CD8-positive, alpha-beta T cell (primary cell): ENCODE measurements at places on chromosomes 2 and 18.
A peak's percentile ranks its signal among the peaks of the same experiment; 100 is the strongest.

- DNase-seq = no peak
Observed at GRCh38 chr2:149800624-149801542, 213.3 kb upstream of the MMADHC start.

DNA sequence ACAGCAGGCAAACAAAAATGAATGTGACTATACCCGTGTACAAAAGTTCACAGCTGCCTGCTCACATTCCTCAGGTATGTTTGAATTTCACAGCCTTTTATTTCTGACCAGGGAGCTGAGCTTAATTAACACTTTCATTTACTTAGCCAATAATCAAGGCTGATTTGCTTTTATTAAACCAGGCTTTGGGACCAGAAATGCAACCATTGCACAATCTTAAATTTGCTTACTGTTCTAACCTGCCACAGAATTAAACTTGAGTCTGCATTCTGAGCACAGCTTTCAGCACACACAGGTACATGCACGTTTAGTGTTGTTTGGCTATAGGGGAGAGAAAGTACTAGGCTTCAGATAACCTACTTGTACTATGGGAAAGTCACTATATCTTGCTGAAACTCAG lies 372.4 kb upstream of the ATP5MC3 start:
- no peak for DNase-seq

DNA sequence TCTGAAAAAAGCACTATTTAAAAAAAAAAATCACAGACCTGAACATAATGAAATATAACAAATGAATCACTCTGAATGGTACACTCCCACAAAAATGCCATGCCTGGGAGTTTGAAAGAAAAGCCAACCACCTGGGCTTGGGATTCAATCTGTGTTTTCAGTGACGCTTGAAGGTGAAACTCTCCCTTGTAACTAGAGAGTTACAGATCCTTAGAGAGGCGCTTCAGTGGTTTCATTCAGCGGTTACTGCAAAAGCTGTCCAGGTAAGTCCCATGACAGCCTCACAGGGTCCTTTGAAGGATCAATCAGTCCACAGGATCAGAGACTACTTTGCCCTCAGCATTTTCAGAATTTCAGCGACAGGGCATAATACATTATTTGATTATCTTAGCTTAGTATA lies 627.3 kb downstream of the IRS1 start:
- DNase-seq = no peak

- DNase-seq = peak; percentile 85
Observed at GRCh38 chr2:68385220-68385906, 20.3 kb downstream of the PLEK start.

- DNase-seq = no peak
Observed at GRCh38 chr2:134713606-134714005, 5.2 kb downstream of the TMEM163 start.

DNA sequence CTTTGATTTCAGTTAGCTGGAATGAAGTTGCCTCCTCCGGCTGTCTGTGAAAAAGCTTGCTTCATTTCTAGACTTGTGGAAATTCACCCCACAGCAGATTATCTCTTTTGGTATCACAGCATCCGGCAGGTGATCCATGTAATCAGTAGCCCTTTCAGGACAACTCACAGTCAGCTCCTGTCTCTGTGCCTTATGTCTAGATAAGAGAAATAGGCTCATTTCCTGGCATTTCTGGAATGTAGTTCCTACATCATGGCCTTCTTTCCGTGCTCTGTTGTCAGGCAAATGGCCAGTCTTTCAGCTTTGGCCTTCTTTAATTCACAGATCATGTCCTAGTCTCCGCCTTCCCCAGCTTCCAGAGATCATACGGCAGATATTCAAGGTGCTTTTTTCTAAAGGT lies 455.4 kb downstream of the NUP35 start:
- no peak for DNase-seq

DNA sequence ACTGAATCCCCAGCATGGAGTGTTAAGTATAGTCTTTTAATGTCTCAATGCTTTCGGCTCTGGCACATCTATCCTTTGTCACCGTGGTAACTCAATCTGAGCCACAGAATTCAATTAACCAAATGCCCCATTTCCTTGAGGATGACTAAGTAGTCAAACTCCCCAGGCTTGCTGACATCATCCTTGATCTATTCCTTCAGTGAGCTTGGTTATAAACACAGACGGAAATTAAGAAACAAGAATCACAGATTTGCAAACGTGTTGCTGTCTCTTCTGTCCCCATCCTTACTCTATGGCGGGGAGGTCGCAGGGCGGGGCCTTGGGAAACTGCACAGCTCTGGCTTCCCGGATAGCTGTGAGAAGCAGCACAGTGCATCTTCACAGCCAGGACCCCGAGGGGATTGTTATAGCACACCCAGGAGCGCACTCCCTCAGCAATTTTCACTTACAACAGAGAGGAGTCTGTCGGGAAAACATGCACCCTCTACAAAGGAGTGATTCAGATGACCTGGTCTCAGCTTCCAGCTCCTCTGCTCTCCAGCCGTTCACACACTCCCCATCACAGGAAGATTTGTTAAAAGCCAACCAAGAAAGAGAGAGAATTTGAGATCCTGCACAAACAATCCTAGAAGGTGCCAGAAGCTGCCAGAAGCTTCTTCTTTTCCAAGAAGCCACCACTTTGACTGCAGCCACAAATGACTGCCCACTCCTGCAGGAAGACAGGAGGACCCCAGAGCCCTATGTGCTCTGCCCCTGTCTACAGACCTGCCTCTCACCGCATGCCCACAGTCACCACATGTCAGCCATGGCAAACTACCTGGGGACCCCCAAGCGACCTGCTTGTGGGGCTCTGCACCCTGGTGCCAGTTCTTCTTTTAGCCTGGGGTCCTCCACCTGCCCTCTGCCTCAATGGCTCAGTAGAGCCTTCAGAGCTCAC lies 44.9 kb upstream of the YWHAQ start:
- no peak for DNase-seq

DNA sequence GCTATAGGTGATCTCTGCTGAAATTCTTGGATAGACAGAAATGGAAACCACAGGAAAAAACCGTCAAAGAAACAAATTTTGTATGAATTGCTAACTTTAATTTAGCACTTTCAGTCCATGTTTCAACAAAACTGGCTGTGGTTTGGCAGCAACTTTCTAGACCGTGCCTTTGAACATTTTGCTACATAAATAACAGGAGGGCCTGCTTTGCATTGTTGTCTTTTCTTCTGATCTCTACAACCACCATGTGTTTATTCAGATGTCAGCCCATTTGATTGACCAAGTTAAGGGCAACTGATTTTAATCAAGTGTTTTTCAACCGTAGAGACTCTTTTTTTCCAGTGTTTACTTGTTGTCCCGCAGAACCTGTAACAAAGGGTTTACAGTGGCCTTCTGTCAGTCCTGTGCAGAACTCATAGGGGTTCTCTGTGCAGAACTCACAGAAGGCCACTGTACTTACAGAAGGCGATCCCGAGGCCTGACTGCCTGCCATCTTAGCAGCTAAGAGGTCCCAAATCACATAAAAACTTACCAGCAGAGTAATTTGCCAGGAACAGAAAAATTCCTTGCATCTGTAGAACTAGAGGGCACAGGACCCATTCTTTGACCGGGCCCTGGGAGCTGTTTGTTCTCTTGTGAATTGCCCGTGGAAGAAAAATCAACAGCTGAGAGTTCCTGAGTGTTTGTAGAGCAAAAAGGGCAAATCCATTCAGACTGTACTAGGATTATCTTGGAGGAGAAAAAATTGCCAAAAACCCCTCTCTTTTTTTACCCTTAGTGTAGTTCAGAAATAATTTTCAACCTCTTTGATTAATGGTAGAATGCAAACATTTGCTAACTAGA lies 120.6 kb downstream of the PRKRA start:
- no peak for DNase-seq

DNA sequence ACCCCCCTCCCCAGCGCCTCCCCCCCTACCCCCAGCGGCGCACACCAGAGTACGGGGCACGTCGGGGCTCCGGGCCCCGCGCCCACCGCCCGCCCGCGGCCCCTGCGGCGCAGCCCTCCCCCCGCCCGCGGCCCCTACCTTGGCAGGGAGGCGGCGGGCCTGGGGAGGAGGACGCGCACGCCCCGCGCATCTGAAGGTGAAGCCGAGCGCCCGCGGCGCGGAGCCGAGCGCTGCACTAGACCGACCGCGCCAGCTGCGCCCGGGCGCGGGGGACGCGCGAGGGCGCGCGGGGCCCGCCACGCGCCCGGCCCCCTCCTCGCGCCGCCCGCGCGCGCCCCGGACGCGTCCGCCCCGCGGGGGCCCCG lies at the start of gene ZNF516:
Gene ZNF516, minus strand, starts transcription at position 237 of the 365 bp plus-strand sequence. CDS start 52,188 bp downstream, outside the sequence.
- DNase-seq = no peak

DNA sequence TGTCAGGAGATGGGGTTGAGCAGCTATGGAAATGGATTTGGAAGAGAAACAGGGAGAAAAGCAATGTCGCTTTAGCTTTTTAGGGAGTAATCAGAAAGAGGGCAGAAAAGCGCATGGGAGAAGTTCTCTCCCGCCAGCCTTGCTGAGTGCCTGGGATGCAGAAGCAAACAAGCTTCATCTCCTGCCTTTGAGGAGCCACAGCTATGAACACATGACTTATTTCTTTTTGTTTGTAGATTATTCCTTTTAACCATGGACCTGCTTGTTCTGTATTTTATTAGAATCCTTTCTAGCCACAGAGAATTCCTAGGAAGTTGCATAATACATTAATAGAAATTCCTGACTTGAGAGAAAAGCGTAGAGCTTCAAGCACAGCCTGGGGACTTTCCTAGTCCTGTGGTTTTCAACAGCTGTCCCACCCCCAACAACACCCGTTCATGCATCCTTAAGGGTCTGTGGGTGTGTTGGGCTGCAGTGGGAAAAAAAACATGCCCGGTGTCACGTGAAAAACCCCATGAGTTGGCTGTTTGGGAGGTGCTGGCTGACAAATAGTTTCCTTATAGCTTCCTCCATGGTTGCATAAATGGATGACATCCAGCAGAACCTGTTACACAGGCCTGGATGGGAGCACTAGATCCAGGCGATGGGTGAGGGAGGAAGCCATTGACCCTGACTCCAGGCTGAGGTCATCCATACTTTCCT lies 14.9 kb downstream of the SLC9A4 start:
- no peak for DNase-seq
